ENCODE measurements at places on chromosomes 12 and 14.

GRCh38 chr12:89040146-89040964 lies 311.9 kb downstream of the DUSP6 start:
- DNase-seq: no peak

DNA sequence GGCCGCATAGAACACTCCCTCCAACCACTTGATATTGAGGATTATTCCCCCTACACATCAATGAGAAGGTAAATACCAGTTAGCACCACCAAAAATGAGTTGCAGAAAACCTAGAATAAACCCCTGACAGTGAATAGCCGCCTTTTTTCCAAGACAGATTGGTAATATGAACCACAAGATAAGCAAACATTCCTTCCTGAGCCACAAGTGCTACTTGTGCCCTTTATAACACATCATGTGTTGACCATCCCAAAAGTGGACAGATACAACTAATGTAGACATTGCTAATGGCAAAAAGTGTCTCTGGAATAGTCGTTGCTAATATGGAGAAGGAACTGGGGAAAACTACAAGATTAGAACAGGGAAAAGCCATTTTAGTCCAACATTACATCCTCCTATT lies 17.2 kb downstream of the NOXRED1 start:
- DNase-seq: no peak

GRCh38 chr12:122064780-122065588 lies 13.6 kb upstream of the MLXIP start:
- DNase-seq: no peak

DNA sequence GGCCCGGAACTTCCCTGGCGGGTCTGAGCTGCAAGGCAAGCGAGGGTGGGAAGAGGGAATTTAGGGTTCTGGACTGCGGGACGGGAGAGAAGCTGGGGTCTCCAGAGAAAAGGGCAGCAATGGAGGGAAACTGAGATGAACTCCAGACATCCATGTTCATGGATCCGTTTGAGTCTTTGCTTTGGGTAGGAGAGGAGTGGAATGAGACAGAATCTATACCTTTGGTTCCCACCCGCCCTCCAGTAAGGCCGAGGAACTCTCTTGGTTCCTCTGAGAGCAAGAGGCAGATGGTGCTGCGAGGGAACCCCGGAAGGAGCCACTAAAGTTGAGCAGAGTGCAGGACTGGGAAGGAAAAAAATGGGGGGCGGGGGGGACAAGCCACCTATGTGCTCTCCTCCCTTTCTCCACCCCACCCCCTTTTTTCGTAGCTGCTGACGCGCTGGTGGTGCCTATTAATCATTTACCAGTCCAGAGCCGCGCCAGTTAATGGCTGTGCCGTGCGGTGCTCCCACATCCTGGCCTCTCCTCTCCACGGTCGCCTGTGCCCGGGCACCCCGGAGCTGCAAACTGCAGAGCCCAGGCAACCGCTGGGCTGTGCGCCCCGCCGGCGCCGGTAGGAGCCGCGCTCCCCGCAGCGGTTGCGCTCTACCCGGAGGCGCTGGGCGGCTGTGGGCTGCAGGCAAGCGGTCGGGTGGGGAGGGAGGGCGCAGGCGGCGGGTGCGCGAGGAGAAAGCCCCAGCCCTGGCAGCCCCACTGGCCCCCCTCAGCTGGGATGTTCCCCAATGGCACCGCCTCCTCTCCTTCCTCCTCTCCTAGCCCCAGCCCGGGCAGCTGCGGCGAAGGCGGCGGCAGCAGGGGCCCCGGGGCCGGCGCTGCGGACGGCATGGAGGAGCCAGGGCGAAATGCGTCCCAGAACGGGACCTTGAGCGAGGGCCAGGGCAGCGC lies 1.2 kb downstream of the SSTR1 start:
- DNase-seq: no peak

GRCh38 chr14:52068615-52069306 lies at the start of gene NID2:
NID2 (minus strand) TSS chr14:52069059; CDS start chr14:52068994, 65 bp downstream.
- DNase-seq: peak; percentile 19

DNA sequence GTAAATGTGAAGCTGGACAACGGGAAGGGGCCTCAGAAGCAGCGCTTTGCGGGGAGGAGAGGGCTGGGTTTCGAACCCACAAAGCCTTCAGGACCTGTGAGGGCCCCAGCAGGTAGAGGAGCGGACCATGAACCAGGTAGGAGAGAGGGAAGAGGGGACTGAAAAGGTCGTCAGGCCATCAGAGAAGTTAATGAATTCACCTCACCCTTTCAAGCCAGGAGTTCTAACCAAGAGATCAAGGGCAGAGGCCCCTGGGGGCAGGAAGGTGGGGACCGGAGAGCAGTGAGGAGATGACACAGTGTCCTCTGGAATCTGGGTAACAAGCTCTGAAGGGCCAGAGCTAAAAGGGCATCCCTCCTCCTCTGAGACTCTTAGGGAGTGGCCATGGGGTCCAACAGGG lies 19.4 kb downstream of the SERPINA1 start:
- DNase-seq: no peak

GRCh38 chr12:65263777-65264176 lies 14.7 kb upstream of the MSRB3 start:
- DNase-seq: no peak

DNA sequence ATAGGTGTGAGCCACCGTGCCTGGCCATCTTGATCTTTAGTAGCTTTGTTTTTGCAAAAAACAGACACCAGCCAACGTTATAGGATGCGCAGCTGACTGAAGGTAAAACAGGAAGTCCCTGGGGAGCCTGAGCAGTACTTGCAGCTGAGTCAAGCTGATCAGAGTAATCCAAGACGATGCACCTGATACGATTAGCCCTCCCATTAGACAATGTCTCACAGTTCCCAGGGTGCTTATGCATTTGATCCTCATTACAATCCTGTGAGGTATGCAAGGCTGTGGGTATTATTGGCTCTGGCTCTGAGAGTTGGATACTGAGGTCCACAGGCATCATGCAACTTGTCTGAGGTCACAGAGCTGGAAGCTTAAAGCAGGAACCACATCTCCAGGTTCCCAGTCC lies 8.1 kb downstream of the KRT18 start:
- no peak for DNase-seq

DNA sequence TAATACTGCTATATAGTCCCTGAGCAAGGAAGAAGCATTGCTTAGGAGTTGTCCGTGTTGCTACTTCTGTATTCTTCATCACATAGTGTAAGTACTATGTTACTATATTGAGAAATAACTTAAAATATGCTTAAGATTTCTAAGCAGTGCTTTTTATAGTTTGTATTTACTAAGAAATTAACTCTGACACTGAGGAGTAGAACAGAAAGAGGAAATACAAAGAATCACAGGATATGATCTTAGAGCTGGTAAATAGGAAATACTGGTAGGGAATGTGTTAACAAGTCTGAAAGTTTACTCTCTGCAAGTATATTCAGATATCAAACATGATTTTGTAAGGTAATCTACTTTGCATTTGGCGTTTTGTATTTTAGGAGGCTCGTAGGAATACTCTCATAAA lies 15.5 kb downstream of the XPOT start:
- DNase-seq: no peak

DNA sequence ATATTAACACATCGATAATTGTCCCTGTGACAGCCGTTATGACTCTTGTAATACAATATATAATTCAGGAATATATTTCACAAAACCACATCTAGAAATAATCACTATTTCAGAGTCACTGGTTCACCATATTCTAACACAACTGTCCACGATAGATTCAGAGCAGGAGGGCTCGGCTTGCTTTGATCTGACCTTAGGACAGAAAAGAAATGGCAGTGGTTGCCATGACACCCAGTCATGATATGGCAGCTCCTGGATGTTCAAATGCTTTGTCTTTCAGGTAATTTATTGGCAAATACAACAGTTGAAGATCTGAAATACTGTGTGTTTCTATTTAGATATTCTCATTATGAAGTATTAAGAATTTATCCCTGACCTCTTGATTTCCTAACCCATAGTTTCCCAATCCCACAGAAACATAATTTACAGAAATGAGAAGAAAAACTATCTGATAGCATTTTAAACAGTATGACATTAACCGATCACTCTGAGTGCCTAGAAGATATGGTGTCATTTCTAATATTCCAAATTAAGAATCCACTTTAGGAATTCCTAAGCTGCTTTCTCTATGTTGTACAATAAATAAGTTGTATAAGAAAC lies 116.4 kb downstream of the EPS8 start:
- DNase-seq: no peak

GRCh38 chr12:52052468-52053186 lies 1.4 kb downstream of the NR4A1 start:
- DNase-seq: peak; percentile 31

GRCh38 chr12:119687406-119687805 lies 19.5 kb downstream of the PRKAB1 start:
- DNase-seq: no peak

- DNase-seq: no peak
Observed at GRCh38 chr14:34201909-34202637, 251.2 kb upstream of the EGLN3 start.

DNA sequence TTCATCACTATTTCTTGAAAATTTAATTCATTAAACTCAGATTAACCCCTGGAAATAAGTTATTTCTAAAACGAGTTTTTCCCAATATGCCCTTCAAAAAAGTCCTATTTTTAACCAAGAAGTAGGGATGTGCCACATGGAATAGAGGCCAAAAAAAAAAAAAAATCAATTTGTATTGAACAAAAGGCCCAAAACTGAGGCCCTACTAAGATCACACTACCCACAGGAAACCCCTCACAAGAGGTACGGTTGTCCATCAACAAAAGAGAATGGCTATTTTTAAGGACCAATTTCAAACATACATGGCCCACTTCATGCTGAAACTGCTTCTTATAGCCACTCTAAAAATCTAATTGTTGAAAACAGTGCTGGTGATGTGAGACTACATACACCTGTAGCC lies 7.5 kb upstream of the BAZ2A start:
- no peak for DNase-seq

DNA sequence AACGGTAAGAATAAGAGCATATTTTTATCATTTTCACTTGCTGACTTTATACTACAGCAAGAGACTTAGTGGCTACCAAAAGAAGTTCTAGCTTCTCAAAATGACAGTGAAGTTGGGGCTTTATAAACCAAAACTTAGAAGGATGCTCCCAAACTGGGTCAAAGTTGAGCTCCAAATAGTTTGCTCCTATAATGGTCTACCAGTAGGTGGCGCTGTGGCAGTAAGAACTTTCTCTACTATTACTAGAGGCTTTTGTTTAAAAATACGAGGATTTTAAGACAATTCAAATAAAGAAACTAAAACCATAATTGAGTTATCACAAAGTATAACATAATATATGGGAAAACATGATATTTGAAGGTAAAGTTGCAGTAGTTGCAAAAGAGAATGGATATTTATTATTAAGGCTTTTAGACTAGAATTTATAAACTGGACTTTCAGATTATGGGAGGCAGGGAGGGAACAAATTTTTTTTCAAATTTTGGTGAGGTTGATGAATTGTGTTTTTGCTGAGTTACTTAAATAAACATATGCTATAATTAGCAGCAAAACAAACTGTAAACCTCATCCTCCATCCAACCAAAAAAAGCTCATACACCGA lies 75.0 kb downstream of the TGFB3 start:
- DNase-seq: peak; percentile 87

DNA sequence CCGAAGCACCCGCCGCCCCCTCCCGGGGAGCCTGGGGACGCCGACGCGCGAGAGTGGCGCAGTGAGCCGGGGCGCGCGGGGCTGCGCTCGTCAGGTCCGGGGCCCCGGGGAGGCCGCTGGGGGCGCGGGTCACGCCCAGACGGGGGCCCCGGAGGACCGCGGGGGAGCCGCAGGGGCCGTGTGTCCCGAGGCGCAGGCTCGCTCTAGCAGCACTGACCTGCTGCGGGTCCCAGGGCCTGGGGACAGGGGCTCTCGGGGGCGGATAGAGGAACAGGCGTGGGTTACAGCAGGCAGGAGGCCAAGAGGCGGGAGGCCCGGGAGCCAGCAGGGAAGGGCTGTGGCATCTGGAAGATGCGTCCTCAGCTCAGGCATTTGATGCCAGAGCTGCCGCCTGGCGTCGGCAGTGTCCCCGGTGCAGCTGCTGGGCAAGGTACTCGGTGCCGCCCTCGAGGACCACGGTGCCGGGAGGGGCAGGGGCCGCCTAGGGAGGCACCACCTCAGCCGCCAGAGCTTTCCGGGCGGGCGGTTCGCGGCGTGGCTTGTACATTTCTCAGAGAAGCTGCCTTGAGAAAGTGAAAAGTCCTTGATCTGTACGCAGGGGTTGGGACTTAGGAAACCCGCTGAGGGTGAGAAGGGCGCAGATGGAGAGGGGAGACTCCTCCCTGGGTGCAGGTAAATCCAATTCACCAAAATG lies 1.2 kb downstream of the WNT5B start:
- DNase-seq: peak; percentile 63

- no peak for DNase-seq
Observed at GRCh38 chr12:57181072-57181471, 33.7 kb upstream of the LRP1-AS start.

GRCh38 chr14:34368115-34368970 lies 93.7 kb downstream of the SPTSSA start:
- no peak for DNase-seq

GRCh38 chr12:53695152-53696145 lies 19.6 kb upstream of the ATP5MC2 start:
- peak; percentile 61 for DNase-seq

GRCh38 chr14:91254461-91254860 lies 10.0 kb upstream of the GPR68 start:
- DNase-seq: no peak

DNA sequence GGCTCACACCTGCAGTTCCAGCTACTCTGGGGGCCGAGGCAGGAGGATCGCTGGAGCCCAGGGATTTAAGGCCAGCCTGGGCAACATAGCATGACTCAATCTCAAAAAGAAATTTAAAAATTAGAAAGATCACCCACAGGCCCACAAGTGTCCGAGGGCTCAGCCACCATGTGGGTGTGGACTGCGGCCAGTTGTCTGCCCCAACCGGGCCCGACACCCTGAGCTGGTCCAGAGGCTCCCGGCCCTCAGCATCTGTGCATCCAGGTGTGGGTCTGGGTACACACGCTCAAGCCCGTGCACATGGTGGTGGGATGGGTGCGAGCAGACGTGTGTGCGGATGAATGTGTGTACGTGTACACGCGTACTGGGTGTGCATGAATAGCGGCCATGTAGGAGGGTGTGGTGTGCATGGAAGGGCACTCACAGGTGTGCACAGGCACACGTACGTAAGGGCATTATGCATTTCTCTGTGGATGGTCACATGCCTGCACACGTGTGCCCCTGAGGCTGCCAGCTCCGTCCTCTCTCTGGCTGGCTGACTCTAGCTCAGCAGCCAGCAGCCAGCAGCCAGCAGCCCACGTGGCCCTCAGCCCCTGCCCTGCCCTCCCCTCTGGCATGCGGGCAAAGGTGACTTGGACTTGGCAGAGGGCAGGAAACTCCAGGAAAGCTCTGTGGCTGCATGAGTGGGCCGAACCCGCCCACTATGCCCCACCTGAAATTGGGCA lies 23.3 kb upstream of the NUDT14 start:
- peak; percentile 45 for DNase-seq
